Stimulated activated CD4-positive, alpha-beta T cell treated with anti-CD3 and anti-CD28 coated beads, Interleukin-1b, Interleukin-23, amount 100 ng/mL, for 4 hours (primary cell): ENCODE measurements at places on chromosomes 5 and 9.

DNA sequence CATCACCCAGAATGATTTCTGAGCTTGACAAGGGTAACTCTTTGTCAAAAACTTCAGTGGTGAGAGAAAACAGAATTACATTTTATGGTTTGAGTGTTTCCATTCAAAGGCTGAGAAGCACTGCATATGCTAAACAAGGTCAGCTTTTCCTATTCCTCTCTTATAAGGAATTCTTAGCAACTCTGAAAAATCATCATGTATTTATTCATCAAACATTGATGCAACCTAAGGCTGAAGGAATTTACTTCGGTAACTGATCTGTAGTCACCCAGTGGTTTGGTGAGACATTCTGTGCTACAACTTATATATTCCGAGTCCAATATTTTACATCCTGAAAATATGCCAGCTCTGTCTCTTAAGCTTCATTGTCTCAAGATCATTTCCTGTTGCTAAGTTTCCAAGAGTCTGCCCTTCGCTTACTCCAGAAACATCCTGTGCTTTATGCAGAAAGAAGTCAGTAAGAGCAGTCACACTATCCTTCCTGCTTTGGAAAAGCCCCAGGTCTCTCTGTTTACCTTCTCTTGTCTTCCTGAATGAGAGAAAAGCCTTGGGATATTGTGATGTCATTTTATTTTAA is 176.6 kb upstream of the TBCA start:
- DNase-seq, result no peak

GRCh38 chr5:72137826-72138409 is 30.6 kb downstream of the MAP1B start:
- no peak for DNase-seq

DNA sequence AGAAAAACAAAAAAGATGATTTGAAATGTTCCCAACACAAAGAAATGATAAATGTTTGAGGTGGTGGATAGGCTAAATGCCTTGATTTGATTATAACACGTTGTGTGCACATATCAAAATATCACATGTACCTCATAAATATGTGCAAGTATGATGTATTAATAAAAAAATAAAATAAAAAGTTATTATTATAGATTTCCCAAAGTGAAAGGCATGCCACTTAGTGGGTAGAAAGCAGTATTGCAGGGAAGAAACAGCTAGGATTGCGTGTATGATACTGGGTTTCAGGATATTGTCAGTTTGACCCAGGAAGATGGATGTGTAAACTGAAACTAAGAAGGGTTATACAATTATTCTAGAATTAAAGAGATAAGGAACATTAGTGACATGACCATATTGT is 3.6 kb upstream of the TMEM38B start:
- no peak for DNase-seq

DNA sequence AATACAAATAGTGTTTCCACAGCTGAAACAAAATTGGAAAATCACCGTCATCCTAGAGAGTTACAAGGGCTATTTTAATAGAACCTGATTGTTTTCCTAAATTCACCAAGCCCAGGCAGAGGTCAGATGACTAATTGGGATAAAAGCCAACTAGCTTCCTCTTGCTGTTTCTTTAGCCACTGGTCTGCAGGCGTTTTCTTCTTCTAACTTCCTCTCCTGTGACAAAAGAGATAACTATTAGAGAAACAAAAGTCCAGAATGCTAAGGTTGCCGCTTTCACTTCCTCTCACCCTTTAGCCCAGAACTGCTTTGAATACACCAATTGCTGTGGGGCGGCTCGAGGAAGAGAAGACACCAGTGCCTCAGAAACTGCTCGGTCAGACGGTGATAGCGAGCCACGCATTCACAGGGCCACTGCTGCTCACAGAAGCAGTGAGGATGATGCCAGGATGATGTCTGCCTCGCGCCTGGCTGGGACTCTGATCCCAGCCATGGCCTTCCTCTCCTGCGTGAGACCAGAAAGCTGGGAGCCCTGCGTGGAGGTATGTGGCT is at the start of gene TLR4:
Gene TLR4 (plus strand): TSS at position 380 of the 552 bp plus-strand sequence. CDS start 70 bp downstream, at position 450.
- no peak for DNase-seq

DNA sequence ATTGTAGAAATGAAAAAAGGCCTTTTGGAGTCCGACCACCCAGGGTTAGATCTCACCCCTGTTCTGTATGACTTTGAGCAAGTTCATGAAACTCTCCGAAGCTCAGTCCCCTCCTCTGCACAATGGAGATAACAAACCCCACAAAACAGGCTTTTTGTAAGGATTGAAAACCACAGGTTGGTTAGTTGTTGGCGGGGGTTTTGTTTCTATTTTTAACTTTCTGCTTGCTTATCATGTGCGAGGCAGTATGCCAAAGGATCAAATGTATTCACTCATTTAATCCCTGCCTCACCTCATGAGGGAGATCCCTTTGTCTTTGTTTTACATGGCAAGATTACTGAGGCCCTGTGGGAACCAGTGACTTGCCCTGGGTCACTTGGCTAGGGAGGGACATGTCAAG is 539.1 kb downstream of the CDK5RAP2 start:
- DNase-seq, result no peak

DNA sequence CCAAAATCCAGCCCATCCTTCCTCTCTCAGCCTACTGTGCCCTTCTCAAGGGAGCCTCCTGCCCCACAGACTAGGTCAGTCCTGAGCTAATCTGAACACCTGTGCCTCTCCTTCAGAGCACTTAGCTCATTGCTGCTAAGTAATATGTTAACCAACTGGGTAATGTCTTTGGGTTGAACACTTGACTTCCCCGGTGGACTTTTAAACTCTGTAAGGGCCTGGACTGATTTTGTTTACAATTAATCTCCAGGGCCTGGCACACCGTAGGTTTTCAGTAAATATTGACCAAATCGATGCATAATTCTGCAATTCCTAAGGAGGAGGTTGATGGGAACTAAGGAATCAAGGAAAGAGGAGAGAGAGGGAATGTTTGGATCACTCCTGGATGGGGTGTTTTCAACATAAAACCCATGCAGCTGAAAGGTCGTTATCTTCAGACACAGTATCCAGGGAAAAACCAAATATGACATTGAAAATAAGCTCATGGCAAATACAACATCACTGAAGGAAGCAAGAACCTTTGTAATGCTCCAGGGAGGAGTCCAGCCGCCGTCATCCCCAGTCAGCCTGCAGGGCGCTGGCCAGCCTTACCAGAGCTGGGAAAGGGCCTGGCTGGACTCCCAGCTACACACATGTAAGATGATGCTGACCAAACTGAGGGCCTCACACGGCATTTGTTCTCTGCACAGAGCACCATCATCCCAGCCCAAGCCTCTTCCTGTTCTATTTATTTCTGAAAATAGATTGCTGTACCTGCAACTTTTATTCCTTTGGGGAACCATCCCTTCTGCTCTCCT is 166.3 kb downstream of the C5orf15 start:
- DNase-seq, result no peak

- no peak for DNase-seq
Observed at GRCh38 chr5:167902298-167902697, 389.1 kb upstream of the WWC1 start.

- DNase-seq, result no peak
Observed at GRCh38 chr9:74521009-74521408, 23.9 kb downstream of the RORB start.

DNA sequence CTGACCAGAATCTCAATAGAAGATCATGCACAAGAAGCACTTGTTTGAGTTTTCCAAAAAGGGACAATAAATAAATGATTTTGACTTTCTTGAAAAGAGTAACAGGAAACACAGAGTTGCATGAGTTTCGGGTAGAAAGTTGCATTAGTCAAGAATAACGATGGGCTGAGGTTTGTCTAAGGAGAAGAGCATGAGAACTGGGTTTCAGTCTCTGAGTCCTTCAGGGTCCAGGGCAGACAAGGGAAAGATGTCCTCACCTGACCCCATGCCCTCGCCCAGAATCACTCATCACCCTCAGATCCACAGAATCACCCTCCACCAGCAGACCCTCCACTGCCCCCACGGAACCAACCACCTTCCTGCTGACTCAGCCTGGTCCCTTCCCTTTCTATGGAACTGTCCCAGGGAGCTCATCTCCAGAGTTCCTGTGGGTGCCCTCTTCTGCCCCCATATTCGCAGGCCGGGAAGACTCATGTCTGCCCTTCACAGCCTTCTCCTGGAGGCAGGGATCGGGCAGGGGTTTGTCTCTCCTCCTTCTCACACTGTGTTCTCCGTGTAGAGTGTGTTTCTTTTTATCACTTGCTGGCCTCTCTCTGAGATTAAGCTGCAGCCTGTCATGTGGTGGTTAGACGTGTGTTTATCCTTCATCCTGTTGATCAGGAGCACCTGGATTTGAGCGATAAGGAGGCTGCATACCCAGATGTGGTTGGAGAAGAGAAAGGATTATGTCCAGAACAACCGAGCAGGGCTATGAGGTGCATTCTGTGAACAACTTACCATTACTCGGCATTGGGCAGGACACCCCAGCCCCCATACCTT is 442.6 kb downstream of the MAT2B start:
- no peak for DNase-seq

GRCh38 chr5:178285399-178286225 is 53.0 kb upstream of the PHYKPL start:
- no peak for DNase-seq

- DNase-seq, result no peak
Observed at GRCh38 chr5:112934366-112934663, 12.3 kb upstream of the REEP5 start.

- DNase-seq, result no peak
Observed at GRCh38 chr5:78243639-78244038, 50.9 kb downstream of the AP3B1 start.

DNA sequence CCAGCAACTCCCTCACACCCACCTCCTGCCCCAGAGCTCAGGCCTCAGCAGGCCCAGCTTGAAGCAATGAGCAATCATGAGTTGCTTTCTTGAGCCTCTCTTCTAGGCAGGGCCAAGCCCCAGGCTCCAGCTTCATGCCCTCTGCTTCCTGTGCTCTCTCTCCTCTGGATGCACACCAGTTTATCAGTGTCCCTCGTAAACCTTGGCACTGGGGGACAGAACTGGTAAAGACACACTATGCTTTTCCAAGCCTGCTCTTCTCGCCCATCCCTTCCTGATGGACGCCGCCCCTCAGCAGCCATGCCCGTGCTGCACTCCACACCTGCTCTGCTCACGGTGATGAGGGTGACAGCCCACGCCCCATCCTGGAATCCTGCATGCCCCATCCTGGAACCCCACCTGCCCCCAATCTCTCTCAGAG is 49.4 kb upstream of the ORM1 start:
- no peak for DNase-seq

DNA sequence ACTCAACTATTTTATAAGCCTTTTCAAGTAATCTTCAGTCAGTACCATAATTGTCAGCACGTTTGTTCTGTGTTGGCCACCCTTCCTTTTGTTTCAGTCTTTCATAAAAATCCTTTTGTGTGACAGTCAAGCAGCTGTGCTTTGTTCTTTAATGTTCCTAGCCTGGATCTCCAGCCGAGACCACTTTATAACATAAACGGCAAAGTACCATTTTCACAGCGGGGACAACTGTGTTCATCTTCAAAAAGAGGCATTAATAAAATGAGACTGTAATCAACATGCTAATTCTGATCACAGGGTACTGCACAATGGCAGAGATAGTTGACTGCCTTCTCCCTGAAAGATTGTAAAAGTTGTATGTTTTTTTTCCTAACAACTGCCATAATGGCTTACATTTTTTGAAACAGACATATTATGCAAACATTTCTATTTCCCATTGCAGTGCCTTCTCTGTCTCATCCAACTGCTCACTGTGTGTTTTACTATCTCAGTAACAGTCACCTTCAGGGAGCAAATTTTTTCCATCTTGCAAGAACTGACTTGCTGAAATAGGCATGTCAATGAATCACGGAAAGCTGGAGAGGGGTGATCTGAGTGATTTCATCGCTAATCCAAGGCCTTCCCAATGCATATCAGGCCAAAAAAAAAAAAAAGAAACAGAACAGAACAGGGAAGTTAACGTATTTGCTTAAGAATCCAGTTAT is 828.5 kb upstream of the DMAC1 start:
- no peak for DNase-seq

DNA sequence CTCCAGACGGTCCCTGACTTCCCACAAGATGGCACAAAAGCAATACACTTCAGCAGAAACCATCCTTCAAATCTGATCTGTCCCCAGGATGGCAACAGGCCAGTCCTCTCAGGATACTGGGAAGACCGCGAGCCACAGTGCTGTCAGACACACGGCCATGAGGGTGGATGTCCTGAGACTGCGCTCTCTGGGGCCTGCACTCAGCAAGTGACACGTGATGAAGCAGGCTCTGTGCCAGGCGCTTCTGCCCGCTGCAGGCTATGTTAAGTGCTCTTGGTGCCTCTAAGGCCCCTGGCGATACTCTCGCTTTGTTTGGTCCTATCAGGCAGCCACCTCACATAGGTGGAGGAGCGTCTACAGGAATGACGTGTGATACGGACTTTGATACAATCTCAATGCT is 7.1 kb downstream of the BRD9 start:
- no peak for DNase-seq

DNA sequence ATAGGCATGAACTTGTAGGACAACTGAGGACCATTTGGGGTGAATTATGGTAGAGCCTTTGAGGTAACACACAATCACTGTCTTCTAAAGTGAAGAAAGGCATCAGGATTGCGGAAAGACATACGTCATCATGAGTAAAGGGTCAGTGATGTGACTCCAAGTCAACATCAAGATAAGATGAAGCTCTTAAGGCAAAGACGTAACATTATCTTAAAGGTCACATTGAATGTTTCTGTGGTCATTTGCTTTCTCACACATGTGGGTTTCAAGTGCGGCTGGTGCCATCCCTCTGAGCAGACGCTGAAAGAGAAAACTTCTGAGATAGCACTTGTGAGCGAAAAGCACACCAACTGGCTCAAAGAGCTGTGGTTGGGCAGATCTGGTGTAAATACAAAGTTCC is 63.3 kb upstream of the GRAMD2B start:
- DNase-seq, result no peak

- no peak for DNase-seq
Observed at GRCh38 chr5:14880688-14881087, 9.1 kb upstream of the ANKH start.

DNA sequence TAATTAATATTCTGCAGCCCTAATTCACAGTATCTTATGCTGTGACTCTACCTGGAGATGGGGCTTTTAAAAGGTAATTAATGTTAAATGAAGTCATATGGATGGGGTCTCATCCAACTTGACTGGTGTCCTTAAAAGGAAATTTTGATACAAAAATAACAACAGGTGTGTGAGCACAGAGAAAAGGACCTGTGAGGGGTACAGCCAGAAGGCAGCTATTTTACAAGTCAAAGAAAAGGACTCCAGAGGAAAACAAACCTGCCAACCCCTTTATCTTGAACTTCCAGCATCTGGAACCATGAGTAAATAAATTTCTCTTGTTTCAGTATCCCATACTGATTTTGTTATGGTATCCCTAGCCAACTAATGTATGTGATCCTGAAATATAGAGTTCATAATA is 250.3 kb downstream of the TMEM232 start:
- DNase-seq, result no peak

GRCh38 chr9:125534971-125535701 is 171.9 kb downstream of the MAPKAP1 start:
- DNase-seq, result no peak

- DNase-seq, result no peak
Observed at GRCh38 chr9:110161940-110162339, 46.0 kb downstream of the C9orf152 start.

- no peak for DNase-seq
Observed at GRCh38 chr5:100731768-100732167, 171.3 kb downstream of the ST8SIA4 start.
